ENCODE measurements at places on chromosomes 7 and 10.

- DNase-seq = no peak
Measured at GRCh38 chr7:22166928-22167327, 190.0 kb downstream of the RAPGEF5 start.

GRCh38 chr10:18486438-18486837 is 164.9 kb downstream of the NSUN6 start:
- no peak for DNase-seq

DNA sequence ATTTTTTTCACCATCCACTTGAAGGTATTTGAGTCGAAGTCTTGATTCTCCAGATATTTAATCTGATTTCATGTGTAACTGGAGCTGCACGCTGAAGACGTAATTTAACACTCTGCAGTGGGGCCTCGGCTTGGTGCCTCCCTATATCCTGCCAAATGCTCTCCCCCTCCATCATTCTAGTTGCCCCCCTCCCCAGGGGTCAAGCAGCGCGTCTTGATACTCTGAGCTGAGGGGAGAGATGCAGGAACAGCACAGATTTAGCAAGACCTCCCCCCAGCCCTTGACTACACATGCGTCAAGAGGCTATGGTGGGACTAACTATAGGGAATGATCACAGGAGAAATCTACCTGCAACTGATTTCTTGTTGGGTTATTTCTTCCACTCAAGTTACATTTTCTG is 85.8 kb downstream of the PRPF18 start:
- DNase-seq = no peak

- DNase-seq = no peak
Measured at GRCh38 chr10:132803416-132804210, 17.7 kb upstream of the NKX6-2 start.

DNA sequence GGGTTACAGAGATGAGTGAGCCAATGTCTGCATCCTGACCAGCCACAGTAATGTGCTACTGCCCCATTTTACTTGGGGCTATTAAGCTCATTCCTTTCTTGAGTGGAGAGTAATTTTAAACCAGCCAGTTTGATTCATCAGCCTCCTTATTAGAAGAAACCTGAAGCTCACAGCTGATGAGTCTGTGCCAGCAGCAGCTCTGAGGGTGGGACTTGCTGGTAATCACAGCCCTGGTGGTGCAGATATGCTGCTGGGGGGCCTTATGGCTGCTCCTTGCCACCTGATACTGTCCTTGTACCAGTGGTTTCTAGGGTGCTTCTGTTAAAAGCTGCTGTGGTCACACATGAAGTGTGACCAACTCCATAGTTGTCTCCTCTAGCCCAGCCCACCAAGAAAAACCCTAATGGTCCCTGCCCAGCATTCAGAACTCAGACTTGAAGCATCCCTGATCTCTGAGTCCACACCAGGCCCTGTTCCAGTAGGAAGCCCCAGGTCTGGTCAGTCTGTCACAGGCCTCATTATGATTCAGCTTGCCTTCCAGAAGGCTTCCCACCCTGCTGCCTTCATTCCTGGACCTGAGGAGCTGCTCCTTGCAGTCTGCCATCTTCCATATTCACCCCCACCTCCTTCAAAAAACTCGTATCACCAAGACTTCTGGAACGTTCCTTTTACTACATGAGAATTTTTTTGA is 28.9 kb upstream of the RBM20 start:
- DNase-seq = no peak

DNA sequence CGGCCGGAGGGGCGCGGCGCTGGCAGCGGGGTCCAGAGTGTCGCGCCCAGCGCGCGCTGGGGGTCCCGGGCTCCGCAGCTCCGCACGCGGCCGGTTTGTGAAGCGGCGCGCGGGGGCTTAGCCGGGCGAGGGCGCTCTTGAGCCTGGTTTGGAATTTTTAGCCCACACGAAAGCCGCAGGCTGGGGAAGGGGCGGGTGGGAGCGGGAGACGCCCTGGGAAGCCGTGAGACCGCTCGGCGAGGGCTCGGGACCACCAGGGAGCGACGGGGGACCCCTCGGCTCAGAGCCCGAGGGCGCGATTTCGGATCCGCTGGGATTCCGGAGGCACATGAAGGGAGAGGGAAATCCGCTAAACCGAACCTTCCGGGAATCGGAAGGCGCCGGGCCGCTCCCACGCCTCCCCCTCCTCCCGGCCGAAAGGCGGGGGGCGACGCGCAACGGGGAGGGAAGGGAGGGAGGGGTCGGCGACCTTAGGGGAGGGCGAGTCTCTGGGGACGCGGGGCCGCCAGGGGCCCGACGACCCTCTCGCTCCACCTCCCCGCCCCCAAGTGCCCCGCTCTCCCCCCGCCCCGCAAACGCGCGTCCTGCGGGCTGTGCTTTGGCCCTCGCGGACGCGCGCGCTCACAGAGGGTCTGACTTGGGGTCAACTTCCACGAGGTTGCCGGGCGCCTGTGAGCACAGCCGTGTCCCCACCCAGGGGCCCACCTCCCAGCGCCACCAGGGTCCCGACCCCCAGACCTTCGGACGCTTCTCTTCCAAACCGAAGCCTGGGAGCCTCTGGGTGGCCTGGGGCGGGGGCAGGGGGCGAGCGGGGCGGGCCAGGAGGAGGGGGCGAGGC is 5.1 kb upstream of the ELFN1 start:
- DNase-seq = peak; percentile 37

GRCh38 chr7:148521271-148521670 is 69.3 kb upstream of the C7orf33 start:
- no peak for DNase-seq

GRCh38 chr7:112596260-112596659 is 115.5 kb downstream of the LSMEM1 start:
- no peak for DNase-seq

GRCh38 chr10:123434435-123435039 is 231.6 kb upstream of the GPR26 start:
- no peak for DNase-seq

GRCh38 chr10:3467052-3467951 is 294.7 kb upstream of the PITRM1 start:
- no peak for DNase-seq

GRCh38 chr7:132239422-132239994 is 336.8 kb downstream of the PLXNA4 start:
- no peak for DNase-seq

DNA sequence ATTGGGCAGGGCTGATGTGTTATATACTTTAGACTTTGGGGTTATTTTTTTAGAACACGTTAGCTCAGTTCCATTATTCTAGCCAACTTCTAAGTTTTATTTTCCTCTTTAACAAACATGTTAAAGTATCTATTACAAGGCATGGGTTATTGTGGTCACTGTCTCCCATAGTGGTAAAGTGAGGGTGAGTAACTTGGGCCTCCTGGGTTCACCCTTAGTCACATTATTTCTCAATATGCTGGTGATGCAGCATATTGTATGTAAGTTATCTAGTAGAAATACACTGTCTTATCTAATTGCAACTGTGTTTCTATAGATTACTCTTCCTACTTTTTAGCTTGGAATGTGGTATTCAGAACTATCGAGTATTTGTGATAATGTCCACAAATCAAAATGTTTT is 65.9 kb downstream of the BBS9 start:
- no peak for DNase-seq

GRCh38 chr7:32068411-32069101 is 1.7 kb downstream of the PDE1C start:
- DNase-seq = no peak

- no peak for DNase-seq
Measured at GRCh38 chr7:137957887-137958286, 44.0 kb downstream of the CREB3L2 start.

DNA sequence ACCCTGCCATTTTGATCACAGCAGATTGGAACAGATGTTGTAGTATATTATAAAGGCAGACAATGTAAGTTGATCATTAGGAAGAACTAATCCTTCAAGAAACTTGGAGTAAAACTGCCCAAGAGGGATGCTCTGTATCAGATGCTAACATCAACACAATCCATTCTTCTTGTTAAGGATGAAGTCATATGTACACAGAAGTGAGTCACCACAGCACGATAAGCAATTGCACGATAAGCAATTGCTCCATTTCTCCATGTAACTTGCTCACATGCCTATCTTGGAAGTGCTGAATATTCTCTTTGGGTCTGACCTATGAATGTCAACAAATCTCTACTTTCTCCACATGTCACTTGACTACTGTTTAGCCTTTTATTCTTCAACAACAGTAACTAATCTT is 41.5 kb upstream of the DMTF1 start:
- no peak for DNase-seq

DNA sequence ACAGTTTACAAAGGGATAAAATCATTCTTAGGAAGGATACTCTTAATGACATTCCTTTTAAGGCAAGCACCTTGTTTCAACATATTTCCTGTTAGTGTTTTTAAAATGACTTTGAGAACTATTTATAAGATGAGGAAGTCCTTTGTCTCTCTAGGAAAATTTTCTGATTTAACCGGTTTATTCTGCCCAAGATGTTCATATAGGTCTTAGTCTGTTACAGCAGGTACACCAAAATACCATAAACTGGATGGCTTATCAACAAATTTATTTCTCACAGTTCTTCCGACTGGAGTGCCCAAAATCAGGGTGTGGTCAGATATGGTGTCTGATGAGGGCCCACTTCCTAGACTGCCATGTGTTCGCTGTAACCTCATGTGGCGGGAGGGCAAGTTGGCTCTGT is 77.9 kb downstream of the GSAP start:
- no peak for DNase-seq

DNA sequence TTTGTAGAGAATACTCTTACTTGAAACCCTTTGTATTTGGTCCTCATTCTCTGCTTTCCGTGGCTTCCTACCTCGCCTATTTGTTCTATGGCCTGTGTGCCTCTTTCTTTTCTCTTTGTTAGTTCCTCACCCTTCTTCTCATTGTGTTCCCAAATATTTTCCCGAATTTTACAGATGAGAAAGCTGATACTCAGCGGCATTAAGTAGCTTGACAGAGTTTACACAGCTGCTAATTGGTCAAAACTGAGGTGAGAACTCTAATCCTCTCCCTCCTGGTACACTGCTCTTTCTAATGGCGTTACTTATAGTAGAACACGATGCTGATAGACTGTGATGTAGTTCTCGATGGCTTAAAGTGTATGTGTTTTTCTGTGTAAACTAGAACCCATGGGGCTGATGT is 80.7 kb upstream of the HDAC9 start:
- no peak for DNase-seq

DNA sequence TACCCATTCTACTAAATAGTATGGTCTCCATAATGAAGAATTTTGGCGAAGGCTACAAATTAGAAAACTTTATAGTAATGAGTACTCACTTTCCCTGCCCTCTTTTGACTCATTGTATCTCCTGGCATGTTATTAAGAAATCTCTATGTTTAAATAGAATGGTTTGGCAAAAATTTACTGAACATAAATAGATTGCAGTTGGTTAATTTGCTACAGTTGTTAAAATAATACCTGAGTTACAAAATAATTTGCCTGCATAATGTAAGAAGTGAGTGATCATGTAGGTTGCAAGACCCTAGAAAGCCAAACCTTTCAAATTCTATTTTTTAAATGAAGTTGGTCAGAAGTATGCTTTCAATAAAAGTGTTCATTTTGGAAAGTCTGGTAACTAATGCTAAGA is 176.8 kb upstream of the AHR start:
- DNase-seq = no peak

- DNase-seq = no peak
Measured at GRCh38 chr7:24039991-24040624, 243.9 kb upstream of the NPY start.

DNA sequence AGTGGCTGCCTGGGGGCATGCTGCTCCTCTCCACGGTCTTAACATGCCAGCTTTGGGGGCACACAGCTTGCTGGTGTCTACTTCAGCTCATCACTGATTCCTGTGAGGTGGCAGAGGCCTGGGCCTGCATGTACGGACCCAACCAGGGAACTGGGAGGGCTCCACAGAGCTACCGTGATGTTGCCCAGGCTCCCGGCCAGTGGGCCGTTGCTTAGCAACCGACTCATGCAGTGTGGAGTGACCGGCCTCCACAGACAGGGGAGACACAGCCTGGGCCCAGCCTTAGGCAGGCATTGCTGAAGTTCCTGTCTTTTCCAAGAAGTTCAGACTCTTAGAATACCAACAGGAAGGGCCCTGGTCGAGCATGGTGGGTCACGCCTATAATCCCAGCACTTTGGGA is 25.8 kb upstream of the SH2B2 start:
- DNase-seq = no peak

DNA sequence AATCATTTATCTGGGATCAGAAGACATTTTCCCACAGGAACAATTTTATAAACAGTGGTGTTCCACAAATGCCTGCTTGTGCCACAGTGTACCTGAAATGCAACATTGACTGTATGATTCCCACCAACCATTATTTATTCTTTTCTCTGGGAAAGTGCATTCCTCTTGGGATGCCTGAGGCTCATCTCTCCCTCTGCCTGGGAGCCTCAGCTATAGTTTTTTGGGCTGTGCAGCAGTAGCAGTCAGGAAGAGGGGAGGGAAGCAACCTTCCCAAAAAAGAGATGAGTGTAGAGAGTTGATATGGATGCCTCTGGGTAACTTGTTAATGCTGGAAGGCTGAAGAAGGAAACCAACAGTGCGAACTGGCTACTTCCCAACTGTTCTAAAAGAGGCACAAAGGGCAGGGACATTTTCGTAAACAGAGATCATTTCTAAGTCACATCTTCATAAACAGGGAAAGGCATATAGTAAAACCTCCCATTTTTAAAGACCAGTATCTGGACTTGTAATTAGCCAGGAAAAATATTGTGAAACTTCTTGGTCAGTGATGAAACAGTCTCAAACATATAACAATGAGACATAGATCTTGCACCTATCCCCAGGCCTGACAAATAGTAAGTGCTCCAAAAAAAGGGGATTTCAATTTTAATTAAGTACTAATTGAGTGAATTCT is 1.4 kb upstream of the CALD1 start:
- DNase-seq = no peak

GRCh38 chr10:93579089-93579488 is 12.6 kb downstream of the FFAR4 start:
- no peak for DNase-seq

GRCh38 chr7:46301677-46302076 is 380.6 kb upstream of the IGFBP3 start:
- no peak for DNase-seq

GRCh38 chr7:11817111-11817740 is 14.8 kb downstream of the THSD7A start:
- DNase-seq = no peak

GRCh38 chr10:118912961-118913600 is 116.4 kb upstream of the NANOS1 start:
- DNase-seq = no peak

DNA sequence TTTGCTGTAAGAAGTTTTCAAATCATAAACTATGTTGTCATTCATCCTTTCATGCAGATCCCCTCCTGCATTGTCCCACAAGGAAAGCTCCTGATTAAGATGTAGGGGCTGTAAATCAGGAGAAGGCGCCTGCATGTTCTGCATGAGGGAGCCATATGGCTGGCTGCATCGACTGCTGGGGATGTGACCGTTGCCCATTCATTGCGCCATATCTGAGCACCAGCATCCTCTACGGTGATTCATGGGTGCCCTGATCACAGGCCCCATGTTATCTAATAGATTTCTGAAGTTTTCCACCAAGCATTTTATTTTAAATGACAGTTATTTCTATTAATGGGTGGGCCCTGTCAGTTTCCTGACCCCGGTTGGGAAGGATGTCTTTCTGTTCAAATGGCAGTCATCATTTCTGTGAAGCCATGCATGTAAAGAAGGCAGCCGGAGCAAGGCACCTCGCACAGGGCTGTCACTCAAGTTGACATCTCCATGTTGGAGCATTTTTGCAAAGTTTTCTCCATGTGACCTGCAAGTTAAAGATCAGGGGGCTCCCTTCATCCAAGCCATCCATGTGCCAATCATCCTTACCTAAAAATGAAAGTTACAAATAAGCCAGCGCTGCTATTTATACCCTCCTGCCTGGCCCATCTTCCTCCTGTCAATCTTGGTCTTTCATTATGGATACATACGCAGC is 128.8 kb downstream of the TEX36 start:
- no peak for DNase-seq

GRCh38 chr10:123180101-123181090 is 26.2 kb downstream of the BUB3 start:
- no peak for DNase-seq

Measured in stimulated activated naive CD8-positive, alpha-beta T cell treated with anti-CD3 and anti-CD28 coated beads, Interleukin-15, amount 100 ng/mL, for 72 hours (primary cell).